Kidney epithelial cell (primary cell): ENCODE measurements at places on chromosomes 1 and 21. TPM values are rescaled to one million over a fixed set of nuclear protein-coding genes. Genes with fewer than 3 reads are reported as not detected.

Gene TMEM240
- total RNA-seq: 2.8 and 3.9 TPM in 2 replicates

Gene AADACL3
- total RNA-seq: not detected in 2 replicates

Gene ETNK2
- total RNA-seq: 19.0 and 29.5 TPM in 2 replicates

Gene CNST
- 12.3 and 12.6 TPM in 2 replicates for total RNA-seq

Gene THEM4
- 15.4 and 21.7 TPM in 2 replicates for total RNA-seq

Gene COL8A2
- 1.2 TPM in 2 replicates for total RNA-seq

Gene NBPF4
- total RNA-seq: not detected in 2 replicates

GRCh38 chr1:28132171-28133167, 44.0 kb downstream of the PTAFR start:
- DNase-seq: no peak

DNA sequence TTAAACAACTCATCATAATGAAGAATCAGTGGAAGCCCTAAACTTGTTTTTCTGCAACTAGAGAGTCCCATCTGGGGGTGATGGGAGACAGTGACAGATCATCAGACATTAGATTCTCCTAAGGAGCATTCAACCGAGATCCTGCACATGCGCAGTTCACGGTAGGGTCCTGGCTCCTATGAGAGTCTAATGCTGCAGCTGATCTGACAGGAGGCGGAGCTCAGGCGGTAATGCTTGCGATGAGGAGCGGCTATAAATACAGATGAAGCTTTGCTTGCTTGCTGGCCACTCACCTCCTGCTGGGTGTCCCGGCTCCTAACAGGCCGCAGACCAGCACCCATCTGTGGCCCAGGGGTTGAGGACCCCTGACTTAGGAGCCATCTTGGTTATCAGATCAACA, 247.2 kb downstream of the FMN2 start:
- DNase-seq: no peak

GRCh38 chr1:244710474-244711062, 57.6 kb downstream of the DESI2 start:
- no peak for DNase-seq

DNA sequence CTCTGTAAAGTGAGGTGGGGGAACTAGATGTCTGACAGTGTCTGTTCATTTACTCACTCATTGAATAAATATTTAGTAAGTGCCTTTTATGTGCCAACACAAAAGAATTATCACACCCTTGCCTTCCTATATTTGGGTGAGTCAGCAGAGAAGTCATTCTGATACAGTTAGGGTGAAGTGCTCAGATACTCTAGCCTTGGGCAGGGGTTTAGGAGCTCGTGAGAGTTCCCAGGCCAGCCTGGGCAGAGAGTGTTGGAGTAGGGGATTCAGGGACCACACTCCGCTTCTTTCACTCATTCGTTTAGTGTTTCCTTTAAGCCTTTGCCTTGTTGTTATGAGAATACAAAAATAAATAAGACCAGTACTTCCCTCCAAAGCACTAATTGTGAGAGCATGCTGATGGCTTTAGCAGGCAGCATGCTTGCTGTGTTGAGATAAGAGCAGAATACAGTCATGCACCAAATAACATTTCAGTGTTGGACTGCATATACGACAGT, 83.9 kb downstream of the DYRK1A start:
- no peak for DNase-seq

DNA sequence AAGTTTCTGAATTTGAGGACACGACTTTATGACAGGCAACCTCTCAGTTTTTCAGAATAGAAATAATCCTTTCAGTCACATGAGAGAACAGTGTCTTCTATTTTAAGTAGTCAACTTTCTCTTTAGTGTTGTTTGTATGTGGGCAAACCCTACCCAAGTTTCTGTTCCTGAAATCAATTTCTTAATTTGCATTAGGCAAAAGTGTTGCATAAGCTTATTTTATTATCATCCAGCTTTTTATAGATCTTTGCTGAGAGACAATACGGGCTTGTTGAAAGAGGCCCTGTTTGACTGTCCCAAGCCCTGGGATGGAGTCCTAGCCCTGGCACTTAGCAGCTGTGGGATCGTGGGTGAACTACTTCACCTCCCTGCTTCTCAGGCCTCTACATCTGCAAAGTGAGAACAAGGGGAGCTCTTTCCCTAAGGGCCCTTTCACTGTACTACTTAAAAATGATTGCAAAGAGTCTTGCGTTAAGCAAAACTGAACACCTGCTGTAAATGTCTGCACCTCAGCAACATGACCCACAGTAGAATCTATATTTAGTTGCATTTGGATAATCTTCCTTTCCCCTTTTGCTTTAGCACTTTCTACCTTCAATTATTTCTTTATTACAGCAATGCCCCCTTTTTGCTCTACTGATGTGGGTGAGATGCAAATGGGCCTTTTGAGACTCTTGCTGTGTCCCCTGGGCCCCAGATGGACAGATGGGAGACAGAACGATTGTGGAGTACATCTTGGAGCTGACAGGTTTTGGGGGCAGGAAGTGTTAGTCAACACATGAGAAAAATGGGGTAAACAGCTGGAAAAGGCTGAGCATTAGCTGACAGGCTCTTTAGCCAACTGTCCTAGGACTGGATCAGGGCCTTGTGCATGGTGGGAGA, 41.0 kb upstream of the SCAF4 start:
- DNase-seq: no peak

DNA sequence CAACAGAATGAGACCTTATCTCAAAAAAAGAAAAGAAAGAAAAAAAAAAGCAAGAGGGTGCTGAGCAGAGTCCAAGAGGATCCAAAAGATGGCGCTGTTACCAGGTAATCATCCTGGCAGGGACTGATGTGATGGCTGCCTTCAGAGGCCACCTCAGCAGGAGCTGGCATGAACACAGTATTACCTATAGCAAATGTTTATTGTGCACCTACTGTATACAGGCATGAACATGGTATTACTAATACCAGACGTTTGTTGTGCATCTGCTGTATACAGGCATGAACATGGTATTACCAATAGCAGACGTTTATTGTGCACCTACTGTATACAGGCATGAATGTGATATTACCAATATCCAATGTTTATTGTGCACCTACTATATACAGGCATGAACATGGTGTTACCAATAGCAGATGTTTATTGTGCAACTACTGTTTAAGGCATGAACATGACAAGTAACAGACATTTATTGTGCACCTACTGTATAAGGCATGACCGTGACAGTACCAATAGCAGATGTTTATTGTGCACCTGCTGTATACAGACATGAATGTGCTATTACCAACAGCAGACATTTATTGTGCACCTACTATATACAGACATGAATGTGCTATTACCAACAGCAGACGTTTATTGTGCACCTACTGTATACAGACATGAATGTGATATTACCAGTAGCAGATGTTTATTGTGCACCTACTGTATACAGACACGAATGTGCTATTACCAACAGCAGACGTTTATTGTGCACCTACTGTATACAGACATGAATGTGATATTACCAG, 115.1 kb upstream of the TMEM51 start:
- DNase-seq: no peak

- peak; percentile 65 for DNase-seq
Measured at GRCh38 chr1:238592621-238593020, 701.9 kb upstream of the ZP4 start.
